ENCODE measurements at places on chromosomes 3 and 15.

DNA sequence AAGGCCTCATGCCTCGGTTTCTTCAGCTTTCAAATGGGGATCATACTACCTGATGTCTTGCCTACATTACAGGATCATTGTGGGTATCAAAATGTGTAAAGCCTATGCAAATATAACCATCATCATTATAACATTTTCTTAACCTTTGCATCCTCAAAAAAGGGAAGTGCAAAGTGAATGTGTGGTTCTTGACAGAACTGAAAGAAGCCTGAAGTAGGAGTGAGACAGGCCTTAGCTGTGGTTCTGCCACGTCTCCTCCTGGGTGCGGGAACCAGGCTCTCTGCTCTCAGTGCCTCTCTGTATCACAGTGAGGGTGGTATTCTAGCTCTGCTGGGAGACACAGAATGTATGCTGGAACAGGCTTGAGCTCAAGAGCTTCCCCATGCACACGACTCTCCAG is 316.9 kb upstream of the ICE2 start:
- no peak for DNase-seq

DNA sequence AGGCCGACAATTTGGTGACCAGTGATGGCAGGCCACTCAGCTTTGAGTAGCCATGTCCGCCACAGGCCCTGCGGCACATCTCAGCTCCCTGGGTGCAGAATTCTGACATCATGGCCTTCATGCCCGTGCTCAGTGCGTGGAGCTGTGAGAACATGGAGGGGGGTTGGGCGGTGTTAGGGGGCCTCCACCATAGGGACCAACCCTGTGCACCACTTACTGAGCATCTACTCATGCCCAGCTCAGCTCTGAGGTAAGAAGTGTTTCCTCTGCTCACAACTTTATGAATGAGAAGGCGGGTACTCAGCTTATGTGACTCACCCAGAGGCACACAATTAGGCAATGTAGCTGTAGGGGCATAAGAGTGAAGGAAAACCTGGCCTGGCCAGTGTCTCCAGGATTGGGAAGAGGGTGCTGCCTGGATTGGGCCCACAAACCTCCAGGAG is 10.5 kb downstream of the ACOX2 start:
- DNase-seq, result no peak

DNA sequence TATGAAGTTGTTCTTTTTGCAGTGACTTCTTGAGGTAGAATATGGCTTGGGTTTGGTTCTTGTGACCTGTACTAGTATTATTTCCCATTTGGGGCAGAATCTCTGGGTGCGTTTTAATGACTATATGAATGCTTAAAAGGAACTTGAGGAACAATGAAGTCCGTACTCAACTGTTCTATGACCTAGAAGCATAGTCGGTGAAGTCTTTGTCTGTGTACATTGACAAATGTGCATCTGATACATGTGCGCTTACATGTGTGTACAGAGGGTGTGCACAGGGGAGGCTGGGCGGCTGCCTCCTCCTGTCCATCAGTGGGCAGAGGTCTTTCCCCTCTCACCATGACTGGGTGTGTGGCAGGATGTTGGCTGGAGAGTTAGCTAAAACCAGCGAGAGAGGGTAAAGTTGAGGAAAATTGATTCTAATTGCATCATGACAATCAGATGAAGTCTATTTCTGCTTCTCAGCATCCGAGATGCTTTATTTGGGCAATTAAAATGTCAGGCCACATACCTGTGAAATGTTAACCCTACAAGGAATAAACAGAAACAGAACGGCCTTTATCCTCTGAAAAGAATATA is 1.0 kb upstream of the NR2F2 start:
- no peak for DNase-seq

DNA sequence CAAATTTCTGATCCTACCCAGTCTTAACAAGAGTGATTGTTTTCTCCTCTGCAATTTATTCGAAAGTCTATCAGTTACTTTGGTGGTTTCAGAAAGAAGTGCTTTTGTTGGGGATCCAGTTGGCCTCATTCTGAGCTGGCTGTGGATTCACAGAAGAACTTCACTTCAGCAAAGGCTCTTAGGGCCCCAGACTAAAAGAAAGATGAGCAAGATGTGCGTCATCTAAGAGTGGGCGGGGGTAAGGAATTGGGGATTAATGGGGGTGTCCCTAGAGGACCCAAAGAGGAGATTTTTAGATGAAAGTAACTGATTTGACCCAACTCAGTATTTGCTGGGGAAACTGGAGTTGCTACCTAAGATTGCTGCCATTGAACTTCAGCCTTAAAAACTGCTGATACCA is 63.9 kb upstream of the TSEN2 start:
- no peak for DNase-seq

DNA sequence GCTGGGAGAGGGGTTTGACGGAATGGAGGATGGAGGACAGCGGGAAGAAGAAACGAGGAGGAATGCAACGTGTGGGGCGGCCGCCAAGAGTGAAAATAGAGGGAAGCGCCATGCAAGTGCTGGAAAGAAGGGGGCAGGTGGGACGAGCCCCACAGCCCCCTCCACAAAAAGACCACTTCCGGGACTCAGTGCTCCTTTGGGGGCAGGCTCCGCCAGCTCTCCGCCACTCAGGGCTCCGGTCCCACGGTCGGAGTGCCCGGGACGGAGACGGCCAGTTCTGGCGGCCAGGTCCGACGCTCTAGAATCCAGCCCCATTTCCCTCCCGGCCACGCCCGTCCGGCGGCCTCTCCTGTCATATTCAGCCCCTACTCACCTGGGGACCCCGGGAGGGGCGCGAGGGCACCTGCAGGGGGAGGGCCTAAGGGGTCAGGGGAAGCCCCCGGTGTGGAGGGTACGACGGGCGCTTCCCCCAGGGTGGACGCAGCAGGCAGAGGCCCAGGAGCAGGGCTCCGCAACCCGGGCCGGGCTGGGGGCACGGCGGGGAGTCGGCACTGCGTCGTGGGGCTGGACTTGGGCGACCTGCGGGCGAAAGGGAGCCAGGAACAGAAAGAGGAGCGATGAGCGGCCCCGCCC is 25.5 kb upstream of the CSPG4 start:
- DNase-seq, result no peak

DNA sequence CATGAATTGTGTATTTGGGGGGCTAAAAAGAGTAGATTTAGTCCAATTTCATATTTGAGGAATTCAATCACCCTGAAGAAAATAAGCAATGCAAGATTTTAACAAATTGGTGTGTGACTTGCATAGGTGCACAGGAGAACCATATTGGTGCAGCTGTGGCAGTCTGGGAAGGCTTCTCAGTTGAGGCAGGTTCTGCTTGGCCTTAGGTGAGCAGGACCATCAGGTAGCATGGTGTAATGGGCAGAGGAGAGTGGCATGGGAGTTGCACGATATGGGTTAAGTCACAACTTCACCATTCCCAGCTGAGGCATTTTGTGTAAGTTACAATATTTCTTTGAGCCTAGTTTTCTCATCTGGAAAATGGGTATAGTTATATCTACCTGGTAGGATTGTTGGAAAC is 10.5 kb downstream of the EBLN2 start:
- DNase-seq, result no peak

- no peak for DNase-seq
Observed at GRCh38 chr3:190886945-190887344, 24.5 kb upstream of the GMNC start.

GRCh38 chr3:166582236-166582635 is 745.0 kb upstream of the BCHE start:
- no peak for DNase-seq

All from Jurkat, Clone E6-1 (cell line).